ENCODE measurements at places on chromosomes 5 and 9.

DNA sequence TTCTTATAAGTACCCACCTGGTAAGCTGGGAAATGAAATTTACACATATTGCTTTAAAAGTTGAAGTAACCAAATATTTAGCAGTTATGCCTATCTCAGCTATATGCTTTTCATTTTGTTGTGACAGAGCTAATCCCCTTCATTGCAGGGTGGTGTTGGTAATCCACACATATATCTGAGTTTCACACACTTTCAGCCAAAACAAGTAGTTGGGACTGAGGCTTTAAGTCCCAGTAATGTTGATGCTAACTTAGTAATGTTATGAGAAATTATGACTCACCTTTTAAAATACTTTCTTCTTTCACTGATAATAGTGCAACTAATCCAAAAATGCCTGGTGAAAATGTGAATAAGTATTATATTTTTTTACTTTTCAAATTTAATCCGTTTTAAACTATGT is 19.2 kb upstream of the RICTOR start:
- DNase-seq: no peak

DNA sequence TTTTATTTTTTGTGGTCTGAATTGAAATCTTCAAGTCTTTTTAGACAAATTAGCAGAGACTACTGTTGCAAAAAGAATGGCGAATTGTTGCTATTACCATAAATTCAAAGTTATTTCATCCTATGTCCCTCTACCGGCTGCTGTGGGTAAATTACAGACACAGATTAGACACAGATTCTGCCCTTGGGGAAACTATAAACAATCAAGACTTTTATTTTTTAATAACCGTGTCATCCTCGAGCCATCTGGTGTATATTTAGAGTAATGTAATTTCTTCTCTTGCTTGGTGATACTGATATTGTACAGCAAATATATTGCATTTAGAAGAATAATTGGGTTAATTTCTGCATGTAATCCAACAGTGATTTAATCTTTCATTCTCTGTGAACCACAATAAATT is 228.0 kb upstream of the ADAMTSL1 start:
- no peak for DNase-seq

- peak; percentile 1 for DNase-seq
Measured at GRCh38 chr5:79025054-79025472, 40.0 kb upstream of the ARSB start.

- no peak for DNase-seq
Measured at GRCh38 chr9:26125693-26126092, 447.4 kb upstream of the TUSC1 start.

DNA sequence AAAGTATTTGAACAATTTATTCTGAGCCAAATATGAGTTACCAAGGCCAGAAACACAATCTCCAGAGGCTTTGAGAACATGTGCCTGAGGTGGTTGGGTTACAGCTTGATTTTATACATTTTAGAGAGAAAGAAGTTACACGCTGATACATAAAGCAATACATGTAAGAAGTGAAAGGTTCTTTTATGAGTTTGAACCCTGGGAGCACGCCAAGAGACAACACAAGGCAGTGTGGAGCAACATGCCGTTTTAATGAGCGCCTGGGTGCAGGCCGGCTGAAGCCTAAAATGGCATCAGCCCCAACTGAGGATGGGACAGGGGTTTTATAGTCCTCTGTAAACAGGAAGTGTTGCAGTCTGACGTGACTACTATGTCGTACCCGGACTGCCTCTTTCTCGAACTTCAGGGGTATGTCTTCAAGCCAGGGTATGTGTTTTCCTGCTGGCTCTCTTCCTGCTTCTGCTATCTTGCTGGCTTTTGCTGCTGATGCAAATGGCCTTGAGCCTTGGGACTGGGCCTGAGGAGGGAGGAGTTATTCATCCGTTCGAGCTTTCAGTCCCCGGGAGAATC is 193.7 kb downstream of the CYLC2 start:
- DNase-seq: no peak

DNA sequence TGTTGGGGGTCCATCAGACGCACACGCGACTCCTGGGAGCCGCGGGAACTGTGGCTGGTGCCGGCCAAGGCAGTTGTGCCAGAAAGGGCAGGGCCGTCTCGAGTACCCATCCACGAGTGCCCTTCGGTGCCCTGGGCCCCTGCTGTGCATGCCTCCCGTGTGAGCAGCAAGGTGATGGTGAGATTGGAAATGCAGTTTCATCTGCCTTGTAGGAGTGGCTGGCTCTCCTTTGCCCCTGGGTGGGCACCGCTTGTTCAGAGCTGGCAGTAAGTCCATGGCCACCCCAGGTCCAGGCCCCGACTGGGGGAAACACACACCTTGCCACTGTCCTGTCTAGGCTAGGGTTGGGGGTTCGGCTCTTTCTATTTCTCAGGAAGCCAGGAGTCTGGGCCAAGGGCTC is 5.7 kb downstream of the NKD2 start:
- DNase-seq: no peak

DNA sequence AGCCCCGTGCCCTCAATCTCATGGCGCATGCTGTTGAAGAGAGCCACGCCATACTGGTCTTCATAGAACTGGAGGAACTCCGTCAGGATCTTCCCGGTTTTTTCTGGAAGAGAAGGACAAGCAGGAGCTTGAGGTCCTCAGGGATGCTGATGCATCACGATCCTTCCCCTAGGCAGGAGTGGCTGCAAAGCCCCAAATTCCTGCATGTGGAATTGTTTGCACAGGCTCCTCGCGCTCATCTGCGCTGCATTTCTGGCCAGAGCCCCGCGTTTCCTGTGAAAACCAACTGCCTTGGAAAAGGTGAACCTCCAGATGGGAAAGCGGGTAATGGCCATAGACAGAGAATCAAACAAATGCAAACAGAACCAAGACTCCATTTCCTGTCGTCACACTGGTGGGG is 80.4 kb downstream of the LRSAM1 start:
- no peak for DNase-seq

DNA sequence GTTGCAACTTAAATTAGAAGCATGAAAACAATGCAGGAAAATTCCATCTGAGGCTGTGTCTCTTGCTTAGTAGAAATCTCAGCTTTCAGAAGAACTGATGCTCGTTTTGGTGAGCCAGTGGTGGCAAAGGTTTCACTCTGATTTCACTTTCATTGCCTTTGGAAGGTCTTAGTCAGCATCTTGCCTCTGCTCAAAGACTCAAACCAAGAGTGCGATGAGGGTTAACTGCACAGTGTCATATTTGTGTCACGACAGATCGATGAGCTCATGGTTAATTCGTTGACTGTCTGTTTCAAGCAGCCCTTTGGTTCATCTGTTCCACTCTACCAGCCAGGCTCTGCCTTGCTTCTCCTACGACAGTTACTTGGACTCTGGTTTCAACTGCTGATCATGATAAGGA is 331.3 kb upstream of the KIF2A start:
- DNase-seq: no peak

DNA sequence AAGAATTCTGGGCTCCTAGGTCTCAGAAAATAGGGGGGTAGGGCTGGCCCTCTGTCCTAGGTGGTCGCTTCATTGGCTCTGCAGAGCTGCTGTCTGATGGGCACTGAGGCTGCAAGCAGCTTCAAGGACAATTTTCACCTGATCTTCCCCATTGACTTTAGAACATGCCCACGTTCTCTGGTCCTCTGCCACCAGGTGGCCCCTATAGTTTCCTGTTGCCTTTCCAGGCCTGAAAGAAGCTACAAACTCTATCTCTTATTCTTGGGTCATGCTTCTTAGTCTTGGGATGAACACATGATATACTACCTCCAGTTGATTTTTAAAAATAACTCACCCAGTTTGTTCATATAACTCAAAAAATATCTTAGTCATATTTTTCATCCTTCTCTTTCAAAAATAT is 26.3 kb downstream of the SPZ1 start:
- DNase-seq: no peak

DNA sequence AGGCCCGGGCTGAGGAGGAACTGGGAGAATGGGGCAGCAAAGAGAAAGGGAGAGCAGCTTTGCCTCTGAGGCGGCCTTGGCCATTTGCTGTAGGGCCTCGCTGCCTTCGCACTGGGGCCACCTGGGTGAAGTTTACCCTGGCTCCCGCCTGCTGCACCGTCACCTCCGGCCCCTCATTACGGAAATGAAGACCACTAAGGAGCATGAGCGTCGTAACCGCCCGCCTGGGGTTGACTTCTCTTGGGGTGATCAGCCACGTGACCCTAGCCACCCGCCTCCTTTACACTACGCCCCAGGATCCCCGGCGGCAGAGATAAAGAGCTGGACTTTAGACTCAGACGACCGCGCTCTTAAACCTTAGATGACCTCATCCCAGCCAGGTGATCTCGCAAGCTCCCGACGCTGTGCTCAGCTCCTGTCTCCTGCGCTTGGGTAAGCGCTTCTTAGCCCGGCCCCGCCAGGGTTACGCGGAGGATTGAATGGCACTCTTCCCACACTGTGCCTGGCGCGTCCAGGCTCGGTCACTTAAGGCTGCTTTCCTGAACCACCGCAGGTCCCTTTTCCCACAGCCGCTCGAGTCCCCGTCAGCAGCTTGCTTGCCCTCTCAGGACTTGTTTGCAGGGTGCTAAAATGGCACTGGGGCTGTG is 107.9 kb upstream of the LARP1 start:
- DNase-seq: no peak

GRCh38 chr9:136107155-136107952 is 11.3 kb downstream of the TMEM250 start:
- peak; percentile 28 for DNase-seq
